ENCODE measurements at places on chromosomes 5 and 9. TPM values are rescaled to one million over a fixed set of nuclear protein-coding genes. Genes with fewer than 3 reads are reported as not detected.

The LHX3 gene
- 0.08 TPM for total RNA-seq

The SPOCK1 gene
- 0.48 TPM for total RNA-seq

The GPR150 gene
- total RNA-seq: not detected

The SPINK13 gene
- total RNA-seq: not detected

The PCDHGA9 gene
- total RNA-seq: 3.1 TPM

The CERCAM gene
- 5.5 TPM for total RNA-seq

The PCDHA4 gene
- 0.20 TPM for total RNA-seq

The SAXO1 gene
- total RNA-seq: not detected

The SLC34A3 gene
- 0.68 TPM for total RNA-seq

The GFI1B gene
- total RNA-seq: not detected

The CCDC152 gene
- not detected for total RNA-seq

The WWC1 gene
- total RNA-seq: 18.5 TPM

DNA sequence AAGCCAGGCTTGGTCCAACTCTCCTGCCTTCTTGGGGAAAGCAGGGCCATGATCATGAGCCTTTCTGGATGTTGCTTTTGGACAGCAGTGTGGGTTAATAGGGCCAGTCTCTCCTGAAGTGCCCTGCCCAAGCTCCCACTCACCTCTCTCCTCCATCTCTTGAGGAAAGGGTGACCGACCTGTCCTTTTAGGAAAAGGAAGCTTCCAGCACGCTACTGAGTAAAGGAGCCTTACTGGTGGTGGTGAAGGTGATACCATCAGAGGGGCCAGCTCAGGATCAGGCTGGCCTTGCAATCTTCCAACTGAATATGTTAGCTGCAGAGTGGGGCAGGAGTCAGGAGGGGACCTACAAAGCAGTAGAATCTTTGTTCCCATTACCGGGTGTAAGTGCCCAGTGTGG lies 2.2 kb upstream of the RGS3 start:
- no peak for ATAC-seq

DNA sequence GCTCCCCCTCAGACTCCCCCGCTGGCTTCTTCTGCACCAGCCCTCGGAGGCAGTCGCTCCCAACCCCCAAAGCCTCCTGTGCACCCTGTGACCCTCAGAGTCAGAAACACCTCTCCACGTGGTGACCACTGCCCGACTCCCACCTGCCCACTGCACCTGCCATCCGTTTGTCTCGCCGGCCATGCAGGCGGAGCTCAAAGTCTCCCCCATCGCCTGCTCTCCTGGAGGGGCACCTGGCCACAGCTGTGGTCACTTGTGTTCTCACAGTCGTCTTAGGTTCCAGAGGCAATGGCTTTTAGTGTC lies 38.2 kb downstream of the MRPL36 start:
- no peak for ATAC-seq

- peak; percentile 34 for ATAC-seq
Observed at GRCh38 chr5:40410231-40410861, 269.4 kb upstream of the PTGER4 start.

DNA sequence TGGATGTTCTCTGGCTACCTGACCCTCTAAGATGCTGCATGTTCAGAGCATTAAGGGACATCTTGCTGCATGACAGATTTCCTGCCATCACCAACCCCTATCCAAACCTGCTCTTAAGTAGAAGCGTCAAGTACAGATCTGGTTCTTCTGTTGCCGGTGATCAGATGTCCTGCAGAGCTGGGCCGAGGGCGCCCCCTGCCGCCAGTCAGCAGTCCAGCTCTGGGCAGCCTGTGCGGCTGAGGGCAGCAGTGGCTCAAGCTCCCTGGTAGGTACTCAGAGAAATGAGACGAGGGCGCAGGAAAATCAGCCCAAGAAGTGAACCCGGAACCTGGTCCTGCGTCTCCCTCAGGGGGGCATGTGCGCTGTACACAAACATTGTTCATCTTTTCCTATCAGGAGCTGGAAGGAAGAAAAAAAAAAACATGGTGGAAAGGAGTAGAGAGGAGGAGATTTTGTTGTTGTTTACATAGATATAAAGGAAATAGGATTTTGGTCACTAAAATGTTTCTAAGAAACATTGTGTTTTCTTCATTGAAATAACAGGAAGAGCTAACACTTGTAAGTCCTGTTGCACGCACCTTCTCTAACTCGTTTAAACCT lies 95.8 kb downstream of the CFAP90 start:
- peak; percentile 77 for ATAC-seq

GRCh38 chr5:94066437-94067207 lies 325.2 kb upstream of the POU5F2 start:
- no peak for ATAC-seq

- ATAC-seq: no peak
Observed at GRCh38 chr5:142080248-142080647, 28.3 kb upstream of the NDFIP1 start.

GRCh38 chr5:79697222-79698170 lies 7.9 kb downstream of the CMYA5 start:
- no peak for ATAC-seq

DNA sequence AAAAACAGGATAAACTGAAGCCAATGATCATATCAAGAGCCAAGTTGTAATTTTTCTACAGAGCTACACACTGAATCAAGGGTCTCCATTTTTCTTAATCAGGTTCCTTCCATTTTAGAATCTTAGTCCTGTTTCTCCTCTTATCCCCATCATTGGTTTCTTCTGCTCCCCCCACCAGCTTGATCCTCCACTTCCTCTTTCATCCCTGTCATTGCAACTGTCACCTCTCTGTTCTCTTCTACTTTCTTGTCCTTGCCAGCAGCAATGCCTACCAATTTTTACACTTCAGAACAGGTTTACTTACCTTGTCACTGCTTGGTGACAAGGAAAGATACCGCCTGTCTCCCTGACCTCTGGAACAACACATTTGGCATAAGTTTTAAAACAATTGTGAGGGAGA lies 97.3 kb downstream of the CFAP90 start:
- ATAC-seq: no peak

DNA sequence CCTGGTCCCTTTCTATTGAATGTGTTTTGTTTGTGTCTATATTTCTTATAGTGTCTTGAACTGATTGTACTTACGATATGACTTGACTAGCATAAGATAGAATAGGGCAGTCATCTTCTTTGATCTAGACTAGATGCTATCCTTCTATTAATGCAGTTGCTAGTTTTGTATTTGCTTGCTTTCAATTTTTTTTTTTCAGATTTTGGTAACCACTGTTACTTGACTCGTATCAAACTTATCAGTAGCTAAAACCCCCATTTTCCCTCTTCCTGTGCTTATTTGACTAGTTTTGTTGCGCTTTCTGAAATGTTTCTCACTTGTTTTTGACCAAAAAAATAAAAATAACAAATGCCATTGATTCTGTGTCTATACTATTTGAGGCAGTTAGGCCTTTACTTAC lies 69.0 kb upstream of the CDKN2B start:
- no peak for ATAC-seq

DNA sequence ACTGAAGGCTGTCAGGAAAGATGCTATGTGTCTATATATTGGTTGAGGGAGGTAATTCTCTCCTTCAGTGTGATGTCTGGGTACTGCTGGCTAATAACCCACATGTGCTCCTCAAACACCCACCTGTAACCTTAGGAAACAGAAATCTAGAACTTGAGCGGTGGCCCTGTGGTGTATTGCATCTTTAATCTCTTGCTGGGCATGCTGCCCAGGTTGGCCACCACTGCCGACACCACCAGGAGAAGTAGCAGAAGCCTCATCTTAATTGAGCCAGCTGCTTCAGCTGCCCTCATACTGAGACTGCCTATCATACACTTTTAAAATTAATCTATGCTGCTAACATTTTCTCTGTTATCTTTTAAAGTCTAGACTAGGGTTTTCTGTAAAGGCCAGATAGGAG lies 103.5 kb upstream of the C5orf63 start:
- ATAC-seq: no peak

DNA sequence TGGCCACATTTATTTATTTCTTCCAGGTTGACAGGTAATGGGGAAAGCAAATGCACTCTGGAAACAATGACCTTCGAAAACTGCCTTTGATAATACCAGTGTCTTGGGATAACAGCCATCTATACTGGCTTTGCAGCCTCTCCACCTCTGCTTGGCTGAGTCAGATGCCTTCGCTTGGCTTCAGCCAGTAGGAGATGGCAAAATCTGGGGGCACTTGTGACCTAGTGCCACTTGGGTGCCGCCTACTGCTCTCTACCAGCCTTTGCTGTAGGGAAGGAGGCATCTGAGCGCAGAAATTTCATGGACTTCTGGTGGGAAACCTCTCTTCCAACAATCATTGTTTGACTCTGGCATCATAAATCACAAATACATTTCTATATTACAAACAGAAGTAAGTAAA lies 21.8 kb downstream of the FYB1 start:
- peak; percentile 44 for ATAC-seq

- ATAC-seq: no peak
Observed at GRCh38 chr5:7763621-7764072, 87.3 kb downstream of the CFAP90 start.

GRCh38 chr9:122453677-122454135 lies 24.0 kb downstream of the OR1J1 start:
- ATAC-seq: no peak

DNA sequence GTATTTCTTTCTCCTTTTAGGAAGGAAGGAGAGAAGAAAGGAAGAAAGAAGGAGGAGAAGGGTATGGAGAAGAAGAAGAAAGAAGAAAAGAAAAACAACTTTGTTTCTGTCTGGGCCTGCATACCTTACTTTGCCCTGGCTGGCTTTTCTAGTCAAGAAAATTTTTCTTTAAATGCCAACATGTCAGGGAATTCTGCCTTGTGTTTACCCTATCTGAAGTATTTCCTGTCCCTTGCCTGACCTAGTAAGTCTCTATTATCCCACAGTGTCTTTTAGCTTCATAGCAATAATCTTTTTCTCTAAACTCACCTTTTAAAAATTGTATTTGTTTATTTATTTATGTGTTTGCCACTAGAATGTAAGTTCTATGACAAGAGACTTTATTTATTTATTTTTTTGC lies 1864.1 kb downstream of the EFNA5 start:
- ATAC-seq: no peak

DNA sequence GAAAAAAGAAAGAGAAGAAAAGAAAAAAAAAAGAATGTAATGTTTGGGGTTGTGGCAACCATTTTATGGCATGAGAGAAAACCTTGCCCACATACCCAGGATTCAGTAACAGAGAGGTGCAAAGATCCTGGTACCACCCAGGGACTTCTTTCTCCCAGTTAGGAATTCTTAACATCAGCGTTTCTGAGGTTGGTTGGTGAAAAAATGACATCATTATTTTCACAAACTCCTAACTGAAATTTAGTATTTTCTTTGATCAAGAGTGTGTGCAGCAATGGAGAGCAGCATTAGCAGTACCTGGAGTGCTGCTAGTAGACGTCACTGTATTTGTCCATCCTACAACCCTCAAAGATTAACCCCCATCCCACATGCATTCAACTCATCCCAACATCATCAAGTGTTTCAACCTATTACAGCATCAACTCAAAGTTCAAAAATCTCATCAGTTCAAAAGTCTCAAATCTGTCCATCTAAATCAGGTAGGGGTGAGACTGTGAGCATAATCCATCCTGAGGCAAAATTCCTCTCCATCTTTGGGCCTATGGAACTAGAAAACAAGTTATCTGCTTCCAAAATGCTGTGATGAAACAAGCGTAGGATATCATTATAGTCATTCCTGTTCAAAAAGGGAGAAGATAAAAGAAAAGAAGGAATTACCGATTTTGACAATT lies 60.1 kb upstream of the MSX2 start:
- ATAC-seq: no peak

- no peak for ATAC-seq
Observed at GRCh38 chr9:127136880-127137639, 14.6 kb upstream of the ANGPTL2 start.

- ATAC-seq: peak; percentile 63
Observed at GRCh38 chr9:129473523-129474244, 147.2 kb downstream of the C9orf50 start.

DNA sequence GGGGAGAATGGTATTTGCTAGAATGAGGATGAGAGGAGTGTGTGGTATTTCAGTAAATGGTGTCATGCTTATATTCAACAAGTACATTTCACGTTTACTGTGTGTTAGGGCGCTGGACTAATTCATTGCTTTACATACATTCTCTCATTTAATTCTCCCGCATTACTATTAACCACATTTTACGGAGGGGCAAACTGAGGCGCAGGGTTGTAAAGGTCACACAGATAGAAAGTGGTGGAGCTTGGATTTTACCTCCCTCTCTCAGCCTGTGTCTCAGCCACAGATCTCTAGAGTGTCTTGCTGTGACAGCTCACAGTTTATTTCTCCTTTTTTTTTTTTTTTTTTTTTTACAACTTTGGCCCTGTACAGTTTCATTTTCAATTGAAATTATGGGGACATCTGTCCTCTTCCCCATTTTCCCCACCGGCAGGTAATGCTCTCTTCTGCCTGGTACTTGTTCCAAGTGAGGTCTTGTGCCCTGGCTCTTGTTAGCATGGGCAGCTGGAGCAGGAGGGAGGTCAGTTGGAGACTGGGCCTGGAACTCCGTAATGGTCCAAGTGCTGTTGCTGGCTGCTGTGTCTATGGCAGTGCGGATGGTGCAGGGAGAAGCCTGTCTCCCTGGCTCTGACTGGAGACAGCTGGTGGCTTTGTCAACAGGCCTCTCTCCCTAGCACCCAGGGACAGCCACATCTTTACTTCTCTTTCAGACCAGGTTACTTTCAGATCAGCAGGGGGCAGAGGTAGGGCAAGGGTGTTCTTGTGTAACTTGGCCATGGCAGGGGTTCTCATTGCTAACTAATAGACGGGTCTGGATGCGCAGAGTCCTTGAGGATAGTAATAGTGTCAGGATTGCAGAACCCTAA lies 20.5 kb upstream of the NDST1 start:
- ATAC-seq: peak; percentile 49

- no peak for ATAC-seq
Observed at GRCh38 chr5:124157320-124157719, 589.1 kb downstream of the ZNF608 start.

- no peak for ATAC-seq
Observed at GRCh38 chr9:90085633-90086032, 480.8 kb downstream of the GADD45G start.

DNA sequence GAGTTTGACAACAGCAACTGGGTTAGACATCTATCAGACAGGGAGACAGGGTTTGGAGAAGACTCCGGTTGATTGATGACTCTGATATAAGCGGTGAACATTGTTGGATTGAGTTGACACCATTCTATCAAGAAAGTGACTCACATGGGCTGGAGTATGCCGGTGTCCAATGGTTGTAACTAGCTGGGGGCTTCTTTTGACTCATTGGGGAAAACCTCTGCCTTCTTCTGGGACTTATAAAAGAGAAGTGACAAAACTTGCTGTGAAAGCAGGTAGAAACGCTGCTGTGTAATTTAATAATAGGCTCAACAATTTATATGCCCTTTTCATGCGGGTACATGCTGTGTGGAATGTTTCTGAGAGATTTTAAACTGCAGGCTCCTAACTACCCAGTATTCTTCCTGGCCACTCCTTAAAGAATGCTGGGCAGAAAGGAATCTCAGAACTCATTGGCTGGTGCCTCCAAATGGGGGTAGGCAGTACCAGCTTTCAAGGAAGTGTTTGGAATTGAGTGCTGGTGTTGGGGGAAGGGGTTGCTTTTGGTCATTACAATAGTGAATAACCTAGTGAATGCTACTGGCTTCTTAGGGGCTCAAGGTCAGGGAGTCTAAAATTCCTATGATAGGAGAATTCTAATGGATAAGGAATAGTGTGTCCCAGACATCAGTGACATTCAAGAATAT lies 43.9 kb downstream of the FYB1 start:
- peak; percentile 24 for ATAC-seq

GRCh38 chr5:148820461-148821395 lies 5.7 kb upstream of the ADRB2 start:
- peak; percentile 34 for ATAC-seq

GRCh38 chr5:181044662-181045305 lies 4.7 kb downstream of the BTNL9 start:
- peak; percentile 43 for ATAC-seq

GRCh38 chr9:20782289-20782688 lies 98.2 kb downstream of the FOCAD start:
- ATAC-seq: no peak
